GM06990 (cell line): ENCODE measurements at places on chromosomes 1 and 21.

GRCh38 chr1:94798054-94798453 is 22.1 kb upstream of the SLC44A3 start:
- DNase-seq = no peak

DNA sequence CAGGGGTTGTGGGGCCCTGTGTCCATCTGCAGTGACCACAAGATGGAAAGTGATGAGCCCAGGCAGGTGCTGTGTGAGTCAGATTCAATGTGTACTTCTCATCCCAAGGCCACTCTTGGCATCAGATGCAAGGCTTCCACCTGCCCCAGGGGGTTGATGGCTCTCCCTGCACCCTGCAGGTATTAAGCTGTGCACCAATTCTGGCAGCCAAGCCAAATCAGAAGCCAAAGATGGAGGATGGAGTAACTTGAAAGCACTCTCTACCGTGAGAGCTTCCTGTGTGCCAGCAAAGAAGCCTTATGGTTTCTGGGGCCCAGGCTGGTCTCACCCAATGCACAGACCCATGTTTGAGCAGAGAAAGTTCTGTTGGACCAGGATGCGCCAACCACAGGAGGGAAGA is 44.3 kb upstream of the TENT5C start:
- no peak for DNase-seq

- no peak for DNase-seq
These were observed 14.7 kb upstream of the CYYR1 start for GRCh38 chr21:26587736-26588201.

DNA sequence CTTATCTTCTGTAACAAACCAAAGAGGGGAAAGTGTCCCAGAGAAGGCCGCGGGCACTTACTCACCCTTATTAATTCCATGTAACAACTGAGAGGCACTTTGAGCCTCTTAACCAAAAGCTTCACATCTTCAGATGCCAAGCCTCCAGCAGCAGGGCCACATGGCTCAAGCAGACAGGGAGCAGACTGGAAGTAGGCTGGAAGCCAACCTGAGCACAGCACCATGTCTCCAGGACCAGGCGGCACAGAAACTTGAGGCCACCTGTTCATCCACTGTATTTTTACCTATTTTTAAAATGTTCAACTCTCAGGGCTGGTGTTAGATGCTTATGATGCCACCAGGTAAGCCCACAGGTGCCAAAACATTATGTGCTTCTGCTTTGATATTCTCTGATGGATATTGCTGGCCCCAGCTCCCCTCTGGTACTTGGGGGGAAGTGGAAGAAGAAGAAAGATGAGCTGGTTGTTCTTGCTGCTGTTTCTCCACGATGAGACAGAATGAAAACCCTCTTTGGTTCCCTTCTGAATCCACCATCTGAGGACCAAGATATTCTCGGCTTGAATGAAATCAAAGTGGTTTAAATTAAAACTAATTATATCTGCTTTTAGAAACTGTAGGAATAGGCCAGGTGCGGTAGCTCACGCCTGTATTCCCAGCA is 30.6 kb upstream of the SDE2 start:
- no peak for DNase-seq

- DNase-seq = peak; percentile 62
These were observed 72.6 kb upstream of the TARDBP start for GRCh38 chr1:10939654-10940450.

GRCh38 chr1:113247782-113248181 is 142.5 kb upstream of the MAGI3 start:
- no peak for DNase-seq

GRCh38 chr1:9840176-9840575 is 16.4 kb upstream of the CLSTN1 start:
- no peak for DNase-seq

GRCh38 chr1:6966326-6966725 is 181.1 kb downstream of the CAMTA1 start:
- no peak for DNase-seq

GRCh38 chr1:119052267-119052666 is 64.1 kb upstream of the TBX15 start:
- no peak for DNase-seq

GRCh38 chr1:78722947-78723346 is 73.3 kb downstream of the IFI44 start:
- DNase-seq = no peak

DNA sequence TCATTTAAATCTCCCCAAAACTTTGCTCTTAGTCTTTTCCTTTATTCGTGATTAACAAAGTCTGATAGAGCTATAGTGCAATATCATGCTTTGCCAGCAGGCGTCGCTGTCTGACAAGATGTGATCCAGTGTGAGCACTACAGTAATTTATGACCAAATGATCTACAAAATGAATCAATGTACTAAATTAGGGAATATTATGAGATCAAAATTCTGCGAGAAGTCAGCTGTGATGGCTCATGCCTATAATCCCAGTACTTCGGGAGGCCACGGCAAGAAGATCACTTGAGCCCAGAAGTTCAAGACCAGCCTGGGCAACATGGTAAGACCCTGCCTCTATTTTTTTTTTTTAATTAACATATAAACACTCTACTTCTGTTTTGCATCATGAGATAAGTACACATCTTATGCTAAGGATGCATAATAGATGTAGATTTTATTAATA is 3.6 kb upstream of the SPSB1 start:
- DNase-seq = no peak

- DNase-seq = no peak
These were observed 6.5 kb downstream of the CNTN2 start for GRCh38 chr1:205049479-205049878.

GRCh38 chr1:236332092-236332758 is 50.5 kb upstream of the ERO1B start:
- no peak for DNase-seq

DNA sequence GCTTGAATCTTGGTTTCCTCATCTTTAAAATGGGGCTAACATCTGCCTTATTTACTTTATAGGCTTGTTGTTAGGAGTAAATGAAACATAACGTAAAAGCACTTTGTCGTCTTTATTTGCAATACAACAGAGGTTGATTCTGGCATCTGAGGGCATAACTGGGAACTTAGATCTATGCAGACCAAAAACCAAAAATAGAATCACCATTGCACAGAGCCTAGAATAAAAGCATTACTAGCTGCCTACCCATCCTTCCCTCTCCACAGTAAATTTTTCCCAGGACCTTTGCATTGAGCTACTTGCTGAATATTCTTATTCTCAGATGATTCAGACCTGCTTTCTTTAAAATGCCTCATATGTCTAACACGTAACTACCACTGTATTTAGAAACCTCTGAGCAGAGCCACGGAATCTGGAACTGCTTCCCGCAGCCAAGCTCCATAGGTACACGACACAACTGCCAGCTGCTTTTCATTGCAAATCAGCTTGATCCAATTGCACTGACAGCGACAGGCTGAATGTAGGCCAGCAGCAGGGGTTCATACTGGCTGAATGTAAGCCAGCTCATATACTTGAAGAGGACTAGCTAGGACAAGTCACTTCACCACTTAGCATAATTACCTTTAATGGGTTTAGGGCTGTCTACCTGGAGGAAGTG is 33.2 kb upstream of the SERBP1 start:
- no peak for DNase-seq

- DNase-seq = no peak
These were observed 77.0 kb downstream of the RWDD3 start for GRCh38 chr1:95311014-95311413.

DNA sequence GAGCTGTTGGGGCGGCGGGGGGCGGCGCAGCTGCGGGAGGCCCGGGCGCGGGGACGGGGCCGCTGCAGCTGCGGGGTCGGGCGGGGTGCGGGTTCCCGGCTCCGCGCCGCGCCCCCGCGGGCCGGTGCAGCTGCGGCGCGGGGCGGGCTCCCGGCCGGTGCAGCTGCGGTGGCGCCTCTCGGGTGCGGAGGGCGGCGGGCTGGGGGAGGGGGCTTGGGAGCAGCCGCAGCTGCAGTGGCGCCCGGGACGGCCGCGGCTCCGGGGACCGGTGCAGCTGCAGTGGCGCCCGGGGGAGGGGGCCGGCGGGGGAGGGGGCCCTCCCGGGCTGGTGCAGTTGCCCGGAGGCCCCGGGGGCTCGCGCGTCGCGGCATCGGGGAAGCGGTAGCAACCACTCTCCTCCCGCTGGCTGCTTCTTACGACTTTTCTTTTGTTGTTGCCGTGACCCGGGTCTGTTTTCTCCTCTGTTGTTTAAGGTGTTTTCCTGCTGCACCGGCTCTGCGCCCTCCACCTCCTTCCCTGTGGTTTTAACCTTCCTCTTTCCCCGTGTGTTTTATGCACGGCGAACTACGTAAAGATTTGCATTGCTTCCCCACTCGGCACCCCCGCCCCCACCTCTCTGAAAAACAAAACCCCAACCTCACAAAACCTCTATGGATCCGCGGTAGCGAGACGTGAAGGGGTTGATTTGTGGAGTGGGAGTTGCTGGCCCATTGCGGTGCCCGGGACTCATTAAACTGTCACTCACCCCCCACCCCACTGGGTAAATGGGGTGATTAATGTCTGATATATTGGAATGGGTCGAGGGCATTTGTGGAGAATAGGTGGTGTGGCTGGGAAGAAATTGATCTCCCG is 1.7 kb upstream of the ZBTB18 start:
- DNase-seq = peak; percentile 55

DNA sequence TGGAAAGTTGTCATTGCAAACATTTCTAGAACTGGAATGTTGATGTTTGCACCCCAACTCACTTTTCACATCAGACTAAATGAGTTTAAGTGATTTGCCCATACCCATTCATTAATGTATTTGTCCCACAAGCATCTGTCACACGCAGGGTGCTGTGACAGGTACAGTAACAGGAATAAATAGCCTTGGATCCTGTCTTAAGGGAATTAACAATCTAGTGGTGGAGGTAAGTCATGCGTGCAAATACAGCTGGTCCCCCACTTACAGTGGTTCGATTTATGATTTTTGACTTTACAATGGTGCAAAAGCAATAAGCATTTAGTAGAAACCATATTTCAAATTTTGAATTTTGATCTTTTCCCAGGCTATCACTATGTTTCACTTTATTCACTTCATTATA is 17.5 kb upstream of the PRDM2 start:
- DNase-seq = no peak

GRCh38 chr1:178055779-178056471 is 38.0 kb upstream of the RASAL2 start:
- DNase-seq = no peak

- DNase-seq = no peak
These were observed 139.6 kb upstream of the NRIP1 start for GRCh38 chr21:15204140-15204969.

DNA sequence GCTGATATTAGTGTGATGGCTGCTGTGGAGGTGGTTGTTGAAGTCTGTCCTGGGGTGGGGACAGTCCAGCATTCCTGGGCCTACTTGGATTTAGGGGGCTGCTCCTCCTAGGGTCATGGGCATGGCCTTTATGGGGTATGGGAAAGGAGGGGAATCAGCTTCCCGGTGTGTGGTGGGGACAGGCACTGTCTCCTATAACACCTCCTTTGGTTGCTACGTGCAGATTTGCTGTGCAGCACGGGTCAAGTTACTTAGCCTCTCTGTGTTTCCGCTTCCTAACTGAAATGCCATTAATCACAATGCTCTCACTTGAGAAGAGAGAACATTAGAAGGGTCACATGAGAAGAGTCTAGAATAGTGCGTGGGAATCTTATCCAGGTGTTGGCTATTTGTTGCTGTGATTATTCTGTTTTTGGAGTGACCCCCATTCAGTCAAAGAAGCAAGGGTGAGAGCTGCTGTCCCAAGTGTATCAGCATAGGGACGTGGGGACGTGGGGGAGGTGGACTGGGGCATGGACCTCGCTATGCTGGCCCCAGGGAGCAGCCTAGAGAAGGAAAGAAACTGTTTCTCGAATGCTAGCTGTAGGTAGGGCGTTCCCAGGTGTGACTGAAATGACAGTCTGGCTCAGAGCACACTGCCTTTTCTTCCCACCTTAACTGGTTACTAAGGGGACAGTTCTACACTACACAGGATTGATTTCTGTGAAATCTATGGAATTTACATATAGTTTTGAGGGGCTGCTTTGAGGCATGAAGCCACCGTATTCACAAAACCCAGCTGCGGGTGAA is 19.9 kb downstream of the SOX13 start:
- DNase-seq = no peak

- no peak for DNase-seq
These were observed 209.9 kb downstream of the SDCCAG8 start for GRCh38 chr1:243465738-243466137.

- no peak for DNase-seq
These were observed 14.2 kb downstream of the UCK2 start for GRCh38 chr1:165841582-165842017.

- no peak for DNase-seq
These were observed 7.4 kb downstream of the ZNF644 start for GRCh38 chr1:91014475-91014874.

GRCh38 chr1:245225322-245226202 is 70.8 kb downstream of the KIF26B start:
- DNase-seq = no peak

- DNase-seq = no peak
These were observed 70.6 kb downstream of the CLSTN1 start for GRCh38 chr1:9753121-9753531.

- no peak for DNase-seq
These were observed 43.2 kb upstream of the ARHGAP29 start for GRCh38 chr1:94280541-94280940.

GRCh38 chr1:181350131-181350530 is 133.2 kb upstream of the CACNA1E start:
- no peak for DNase-seq

DNA sequence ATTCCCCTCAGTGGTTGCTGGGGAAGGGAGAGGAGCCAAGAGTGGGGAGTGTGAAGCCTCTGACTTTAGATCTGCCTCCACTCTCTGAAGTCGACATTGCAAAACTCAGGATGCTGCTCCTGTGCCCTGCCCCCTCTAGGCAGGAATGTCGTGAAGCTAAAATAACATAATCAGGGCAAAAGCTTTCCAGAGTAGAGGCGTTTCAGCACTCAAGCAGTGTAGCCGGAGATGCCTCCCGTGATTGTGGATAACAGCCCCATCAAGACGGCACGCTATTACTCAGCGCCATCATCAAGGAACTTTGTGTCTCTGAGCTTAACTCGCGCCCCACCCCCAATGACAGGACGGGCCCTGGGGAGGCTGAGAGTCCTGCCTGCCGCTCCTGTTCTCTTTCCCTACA is 60.0 kb downstream of the FBXO2 start:
- DNase-seq = no peak

DNA sequence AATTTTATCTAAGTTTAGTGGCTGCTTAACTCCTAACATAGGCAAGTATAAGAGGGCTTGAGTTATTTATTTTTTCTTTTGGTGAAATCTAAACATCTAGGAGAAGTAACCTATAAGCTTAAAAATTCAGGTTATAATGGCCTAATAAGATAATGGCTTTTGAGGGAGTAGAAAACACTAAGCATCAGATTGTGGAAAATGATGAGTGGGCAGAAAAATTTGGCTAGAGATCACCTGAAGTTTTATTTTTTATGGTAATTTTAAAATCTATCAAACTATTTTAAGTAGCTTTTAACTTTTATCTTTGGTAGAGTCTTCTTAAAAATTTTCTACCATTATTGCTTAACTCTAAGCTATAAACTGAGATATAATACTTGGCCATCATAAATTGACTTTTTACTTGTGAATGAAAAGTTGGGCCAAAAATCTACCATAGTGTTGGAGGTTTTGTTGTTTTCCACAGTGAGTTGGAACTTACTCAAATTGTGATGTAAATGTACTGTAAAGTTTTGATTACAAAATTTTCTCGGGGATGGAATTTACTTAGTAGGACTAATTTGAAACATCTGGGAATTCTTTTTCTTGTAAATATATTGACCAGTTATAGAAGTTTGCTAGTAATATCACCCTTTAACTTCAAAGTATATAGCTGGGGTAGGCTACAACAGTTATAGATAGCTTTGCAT is 63.9 kb downstream of the USP25 start:
- no peak for DNase-seq
